ENCODE measurements at places on chromosomes 16 and 17.

DNA sequence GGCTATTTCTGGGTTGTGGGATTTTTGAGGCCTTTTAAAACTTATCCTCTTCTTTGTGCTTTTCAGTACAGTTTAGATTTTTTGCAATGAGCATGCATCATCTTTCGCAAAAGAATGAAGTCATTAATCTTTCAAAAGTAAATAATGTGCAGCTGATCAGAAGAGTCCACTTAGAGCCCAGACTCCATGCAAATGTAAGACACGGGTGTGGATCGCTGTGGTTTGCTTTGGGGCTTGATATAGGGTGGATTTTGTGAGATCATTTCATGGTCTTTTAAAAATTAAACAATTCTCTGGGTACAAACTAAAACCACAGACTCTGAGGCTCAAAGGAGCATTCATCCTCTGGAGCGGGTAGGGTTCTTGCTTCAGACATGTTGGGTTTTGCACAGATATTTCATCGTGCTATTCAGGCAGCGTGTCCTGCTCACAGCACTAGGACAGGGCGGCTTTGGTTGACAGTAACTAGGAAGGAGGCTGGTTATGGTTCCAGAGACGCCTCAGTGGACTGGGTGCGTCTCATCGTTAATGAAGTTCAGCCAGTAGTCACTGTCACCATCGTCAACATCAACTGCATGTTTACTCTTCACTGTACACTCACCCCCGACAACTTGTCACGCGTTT, 129.4 kb upstream of the PLCG2 start:
- no peak for DNase-seq

- no peak for DNase-seq
These were observed 17.5 kb downstream of the OTOP3 start for GRCh38 chr17:74953134-74953687.

GRCh38 chr17:15740570-15741120, 8.6 kb downstream of the TBC1D26 start:
- no peak for DNase-seq

GRCh38 chr16:76947749-76948148, 243.2 kb upstream of the MON1B start:
- no peak for DNase-seq

- DNase-seq: no peak
These were observed 118.4 kb upstream of the IRX5 start for GRCh38 chr16:54812229-54812628.

GRCh38 chr16:10610499-10611184, 30.2 kb upstream of the EMP2 start:
- DNase-seq: no peak

GRCh38 chr17:57988301-57989250, 522 bp upstream of the VEZF1 start:
- DNase-seq: peak; percentile 33

- no peak for DNase-seq
These were observed 19.9 kb upstream of the RSL1D1 start for GRCh38 chr16:11871193-11871592.

- no peak for DNase-seq
These were observed 44.8 kb downstream of the GLG1 start for GRCh38 chr16:74562117-74562516.

- DNase-seq: no peak
These were observed 507 bp downstream of the FHOD1 start for GRCh38 chr16:67246756-67247191.

GRCh38 chr16:2388139-2388874, 40.9 kb upstream of the CCNF start:
- no peak for DNase-seq

DNA sequence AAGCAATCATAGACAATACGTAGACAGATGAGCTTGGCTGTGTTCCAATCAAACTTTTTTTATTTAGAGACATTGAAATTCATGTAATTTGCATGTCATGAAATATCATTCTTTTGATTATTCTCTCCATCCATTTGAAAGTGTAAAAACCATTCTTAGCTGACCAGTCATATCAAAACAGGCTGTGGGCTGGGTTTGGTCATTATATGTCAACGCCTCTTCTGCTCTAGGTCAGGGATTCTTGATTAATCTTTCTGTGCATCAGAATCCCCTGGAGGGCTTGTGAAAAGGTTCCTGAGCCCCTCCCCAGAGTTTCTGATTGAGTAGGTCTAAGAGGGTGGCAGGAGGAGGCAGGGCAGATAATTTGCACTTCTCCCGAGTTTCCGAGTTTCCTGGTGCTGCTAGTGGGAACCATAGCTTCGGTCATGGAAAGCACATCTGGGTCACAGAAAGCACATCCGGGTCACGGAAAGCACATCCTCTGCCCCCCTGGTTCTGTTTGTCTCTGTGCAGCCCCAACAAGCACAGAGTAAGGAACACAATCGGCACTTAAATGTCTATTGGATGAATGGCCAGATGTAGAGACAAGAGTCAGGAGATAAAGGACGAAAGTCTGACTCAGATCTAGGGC, 16.4 kb downstream of the PIMREG start:
- no peak for DNase-seq

DNA sequence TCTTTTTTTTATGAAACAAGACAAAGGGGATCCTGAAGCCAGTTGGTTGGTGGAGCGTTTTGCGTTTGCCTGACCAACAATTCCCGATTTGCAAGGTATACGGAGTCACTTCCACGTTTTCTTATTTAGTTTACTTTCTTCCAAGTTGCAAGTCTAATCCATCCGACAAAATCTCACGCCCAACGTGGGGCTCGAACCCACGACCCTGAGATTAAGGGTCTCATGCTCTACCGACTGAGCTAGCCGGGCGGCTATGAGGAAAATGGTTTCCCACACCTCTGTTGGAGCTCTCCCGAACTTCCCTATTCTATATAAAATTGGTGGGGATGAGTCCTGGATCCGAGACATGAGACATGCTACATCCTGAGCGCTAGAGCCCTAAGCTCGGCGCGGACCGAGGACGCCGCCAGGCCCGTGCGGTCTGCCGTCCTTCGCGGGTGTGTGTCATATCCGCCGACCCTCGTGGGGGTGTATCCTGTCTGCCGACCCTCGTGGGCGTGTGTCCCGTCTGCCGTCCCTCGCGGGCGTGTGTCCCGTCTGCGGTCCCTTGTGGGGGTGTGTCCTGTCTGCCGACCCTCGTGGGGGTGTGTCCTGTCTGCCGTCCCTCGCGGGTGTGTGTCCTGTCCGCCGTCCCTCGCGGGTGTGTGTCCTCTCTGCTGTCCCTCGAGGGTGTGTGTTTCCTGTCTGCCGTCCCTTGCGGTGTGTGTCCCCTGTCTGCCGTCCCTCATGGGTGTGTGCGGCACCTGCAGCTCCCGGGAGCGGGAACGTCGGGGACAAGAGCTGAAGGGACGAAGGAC, 22.6 kb downstream of the ZNF213 start:
- DNase-seq: peak; percentile 59

DNA sequence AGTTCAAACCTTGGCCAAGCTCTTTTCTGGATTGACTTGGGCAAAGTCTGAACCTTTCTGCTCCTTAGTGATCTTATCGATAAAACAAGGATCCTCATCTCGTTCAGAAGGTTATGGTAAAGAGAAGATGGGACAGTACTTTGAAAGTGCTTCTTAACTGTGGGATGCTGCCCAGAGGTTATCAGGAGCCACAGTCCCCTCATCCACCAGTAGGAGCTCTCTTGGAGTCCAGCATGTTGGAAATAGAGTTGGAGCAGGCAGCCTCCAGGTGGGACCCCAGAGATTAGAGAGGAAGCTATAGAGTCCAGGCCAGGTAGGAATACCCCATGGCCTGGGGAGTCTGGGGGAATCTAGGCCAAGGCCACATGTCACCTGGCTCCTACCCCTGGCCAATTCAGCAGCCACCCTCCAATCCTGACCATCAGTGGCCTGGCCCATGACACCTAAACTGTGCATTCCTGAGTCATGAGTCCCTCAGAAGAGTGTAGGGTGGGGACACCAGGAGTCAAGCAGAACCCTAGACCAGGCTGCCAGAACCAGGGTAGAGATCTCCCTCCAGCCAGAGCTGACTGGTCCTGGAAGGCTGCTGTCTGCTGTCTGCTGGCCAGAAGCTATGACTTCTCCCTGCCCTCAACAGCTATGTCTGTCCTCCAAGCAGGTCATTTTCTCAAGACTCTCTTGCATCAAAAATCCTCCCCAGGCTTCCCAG, 144.3 kb downstream of the AIPL1 start:
- DNase-seq: no peak

DNA sequence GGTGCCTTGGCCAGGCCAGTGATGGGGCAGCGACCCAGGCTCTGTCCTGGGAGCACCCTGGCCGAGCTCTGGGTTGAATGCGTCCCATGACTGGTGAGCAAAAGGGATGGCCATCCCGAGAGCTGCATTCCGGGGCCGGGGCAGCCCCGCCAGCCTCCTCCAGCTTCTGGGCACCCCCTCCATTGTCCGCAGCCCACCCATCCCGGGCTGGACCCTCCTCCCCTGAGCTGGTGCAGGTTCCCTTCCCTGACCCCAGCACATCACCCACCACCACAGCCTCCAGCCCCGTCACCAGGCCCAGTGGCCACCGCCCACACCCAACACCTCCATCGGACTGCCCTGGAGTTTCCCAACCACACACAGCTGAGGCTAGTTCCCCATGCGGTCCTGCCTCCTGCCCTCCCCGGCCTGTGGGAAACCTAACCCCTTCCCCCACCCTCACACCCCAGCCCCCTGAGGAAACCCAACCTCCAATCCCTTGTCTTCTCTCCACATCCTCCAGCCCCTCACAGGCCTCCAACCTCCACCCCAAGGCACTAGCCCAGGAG, 16.2 kb upstream of the PVALEF start:
- DNase-seq: no peak

GRCh38 chr17:9346296-9346926, 229.2 kb downstream of the STX8 start:
- no peak for DNase-seq

DNA sequence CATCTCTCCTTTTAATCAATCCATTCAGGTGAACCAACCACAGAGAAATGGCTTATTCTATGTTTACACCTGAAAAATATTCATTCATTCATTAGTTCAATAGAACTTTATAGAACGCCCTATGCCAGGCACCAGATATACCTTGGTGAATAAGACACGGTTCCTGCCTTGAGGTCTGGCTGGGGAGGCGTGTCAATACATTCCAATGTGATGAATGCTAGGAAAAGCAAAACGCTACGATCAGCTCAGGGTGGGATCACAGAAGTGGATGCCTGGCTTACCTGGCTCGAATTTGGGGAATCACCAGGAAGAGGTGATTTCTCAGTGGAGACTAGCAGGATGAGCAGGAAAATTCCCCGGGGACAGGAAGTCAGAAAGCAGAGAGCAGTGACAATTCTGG, 17.5 kb upstream of the WFIKKN2 start:
- DNase-seq: no peak

DNA sequence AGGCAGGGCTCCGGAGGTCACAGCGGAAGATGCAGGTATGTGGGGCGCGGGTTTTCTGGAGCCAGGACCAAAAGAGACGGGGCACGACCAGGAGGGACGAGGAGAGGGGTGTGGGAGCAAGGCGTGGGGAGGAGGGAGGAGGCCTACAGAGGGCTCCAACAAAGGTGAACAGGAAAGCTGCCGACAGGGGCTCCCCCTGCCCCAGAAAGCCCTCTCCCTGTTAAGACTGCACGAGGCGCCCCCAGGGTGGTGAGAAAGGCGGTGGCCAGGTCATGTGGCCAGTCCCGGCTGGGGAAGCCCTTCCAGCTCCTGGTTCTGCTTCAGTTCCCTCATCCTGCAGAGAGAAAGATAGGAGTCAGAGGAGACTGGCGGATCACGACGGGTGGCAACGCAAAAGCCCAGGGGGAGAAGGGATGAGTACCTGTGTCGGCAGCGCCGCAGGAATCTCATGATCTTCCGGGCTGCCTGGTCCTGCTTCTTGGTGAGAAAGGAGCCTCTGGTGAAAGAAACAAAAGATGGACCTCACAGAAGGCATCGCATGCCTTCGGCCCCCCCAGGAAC, 949 bp upstream of the SPAG7 start:
- DNase-seq: no peak

GRCh38 chr16:17432901-17433576, 37.7 kb downstream of the XYLT1 start:
- DNase-seq: no peak

DNA sequence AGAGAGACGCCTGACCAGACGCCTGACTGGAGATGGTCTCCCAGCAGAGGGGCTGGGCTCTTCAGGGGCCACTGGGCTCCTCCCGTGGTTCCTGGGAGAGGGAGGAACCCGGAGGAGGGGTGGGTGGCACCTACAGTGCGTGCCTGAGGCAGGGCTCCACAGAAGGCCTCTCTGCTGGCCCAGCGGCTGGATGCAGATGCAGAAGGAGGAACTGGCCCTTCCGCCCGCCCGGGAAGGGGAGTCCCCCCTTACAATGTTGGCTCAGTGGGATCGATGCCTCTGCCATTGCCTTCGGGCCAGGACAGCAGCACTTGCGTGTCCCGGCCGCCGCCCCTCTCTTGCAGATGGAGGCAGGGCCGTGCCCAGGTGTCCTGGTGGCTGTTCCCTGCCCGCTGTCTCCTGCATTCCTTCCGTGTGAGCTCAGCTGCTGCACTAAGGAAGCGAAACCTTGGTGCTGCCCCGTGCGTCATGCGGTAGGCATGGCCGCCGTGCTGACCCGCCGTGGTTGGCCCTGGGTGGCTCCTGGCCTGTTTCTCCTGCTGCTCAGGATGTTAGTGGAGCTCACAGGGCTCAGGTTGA, 15.1 kb downstream of the BAIAP2 start:
- DNase-seq: no peak

- no peak for DNase-seq
These were observed 13.7 kb downstream of the GLP2R start for GRCh38 chr17:9839433-9839832.

DNA sequence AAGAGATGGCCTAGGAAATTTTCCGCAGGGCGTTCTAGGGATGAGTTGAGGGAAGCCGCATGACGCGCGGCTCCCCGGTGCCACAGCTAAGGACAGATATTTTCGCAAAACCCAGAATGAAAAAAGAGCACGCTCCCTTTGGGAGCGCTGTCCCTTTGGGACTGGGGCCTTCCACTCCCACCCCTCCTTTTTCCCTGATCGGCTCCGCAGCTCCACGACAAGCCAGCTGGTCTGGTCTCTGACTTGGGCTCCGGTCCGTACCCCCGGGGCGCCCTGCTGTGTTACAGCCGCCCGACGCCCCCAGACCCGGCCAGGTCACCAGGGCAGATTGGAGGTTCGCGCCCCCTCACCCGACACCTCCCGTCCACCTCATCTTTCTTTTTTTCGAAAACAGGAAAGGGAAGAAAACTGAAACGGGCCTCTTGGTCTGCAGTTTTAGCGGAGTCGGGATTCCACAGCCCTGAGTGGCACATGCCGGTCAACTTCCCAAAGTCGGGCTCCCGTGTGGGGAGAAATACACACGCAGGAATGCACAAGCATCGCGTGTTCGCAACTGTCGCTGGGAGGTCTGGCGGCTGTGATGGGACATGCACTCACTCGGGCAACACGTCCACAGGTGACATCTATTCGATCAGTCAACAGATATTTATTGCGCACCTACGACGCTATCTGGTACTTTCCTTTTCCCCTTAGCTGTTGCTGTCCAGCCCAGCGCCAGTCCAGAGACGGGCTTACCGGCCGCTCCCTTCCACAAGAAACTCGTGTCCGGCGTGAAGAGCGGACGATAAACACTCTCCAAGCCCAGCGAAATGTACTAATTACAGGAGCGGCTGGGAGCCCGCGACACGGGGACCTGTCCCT, 3.9 kb upstream of the SOX9 start:
- no peak for DNase-seq

- DNase-seq: no peak
These were observed 44.0 kb upstream of the PABPN1L start for GRCh38 chr16:88910284-88911135.
